ENCODE measurements at places on chromosomes 12 and 14.

DNA sequence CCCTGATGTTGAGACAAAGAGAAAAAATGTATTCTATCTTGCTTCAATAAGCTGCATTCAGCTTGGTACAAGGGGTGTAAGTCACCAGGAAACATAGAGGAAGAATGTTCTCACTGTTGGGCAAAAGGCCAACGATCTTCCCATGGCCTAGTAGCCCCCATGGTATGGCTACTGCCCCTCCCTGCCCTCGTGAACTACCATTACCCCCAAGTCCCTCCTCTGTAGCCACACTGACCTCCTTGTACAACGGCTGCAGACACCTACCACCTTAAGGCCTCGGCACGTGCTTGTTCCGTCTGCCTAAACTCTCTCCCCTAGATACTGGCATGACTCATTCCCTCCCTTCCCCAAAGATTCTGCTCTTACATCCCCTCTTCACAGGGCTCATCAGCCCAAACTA lies 81.9 kb upstream of the ANO2 start:
- no peak for DNase-seq

- no peak for DNase-seq
Observed at GRCh38 chr12:65882486-65882885, 58.2 kb downstream of the HMGA2 start.

DNA sequence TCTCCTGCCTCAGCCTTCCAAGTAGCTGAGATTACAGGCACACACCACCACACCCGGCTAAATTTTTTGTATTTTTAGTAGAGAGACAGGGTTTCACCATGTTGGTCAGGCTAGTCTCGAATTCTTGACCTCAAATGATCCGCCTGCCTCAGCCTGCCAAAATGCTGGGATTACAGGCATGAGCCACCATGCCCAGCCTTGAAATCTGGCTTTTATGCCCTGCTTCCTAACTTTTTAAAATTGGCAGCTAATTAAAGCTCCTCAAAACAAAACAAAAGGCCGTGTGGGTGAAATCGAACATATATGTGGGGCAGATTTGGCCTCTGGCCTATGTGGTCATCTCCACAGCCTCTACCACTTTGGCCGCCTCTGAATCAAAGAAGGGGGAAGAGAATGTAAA lies 37.9 kb downstream of the KCTD10 start:
- no peak for DNase-seq

GRCh38 chr12:42442311-42442759 lies 116.4 kb downstream of the PPHLN1 start:
- peak; percentile 78 for DNase-seq

DNA sequence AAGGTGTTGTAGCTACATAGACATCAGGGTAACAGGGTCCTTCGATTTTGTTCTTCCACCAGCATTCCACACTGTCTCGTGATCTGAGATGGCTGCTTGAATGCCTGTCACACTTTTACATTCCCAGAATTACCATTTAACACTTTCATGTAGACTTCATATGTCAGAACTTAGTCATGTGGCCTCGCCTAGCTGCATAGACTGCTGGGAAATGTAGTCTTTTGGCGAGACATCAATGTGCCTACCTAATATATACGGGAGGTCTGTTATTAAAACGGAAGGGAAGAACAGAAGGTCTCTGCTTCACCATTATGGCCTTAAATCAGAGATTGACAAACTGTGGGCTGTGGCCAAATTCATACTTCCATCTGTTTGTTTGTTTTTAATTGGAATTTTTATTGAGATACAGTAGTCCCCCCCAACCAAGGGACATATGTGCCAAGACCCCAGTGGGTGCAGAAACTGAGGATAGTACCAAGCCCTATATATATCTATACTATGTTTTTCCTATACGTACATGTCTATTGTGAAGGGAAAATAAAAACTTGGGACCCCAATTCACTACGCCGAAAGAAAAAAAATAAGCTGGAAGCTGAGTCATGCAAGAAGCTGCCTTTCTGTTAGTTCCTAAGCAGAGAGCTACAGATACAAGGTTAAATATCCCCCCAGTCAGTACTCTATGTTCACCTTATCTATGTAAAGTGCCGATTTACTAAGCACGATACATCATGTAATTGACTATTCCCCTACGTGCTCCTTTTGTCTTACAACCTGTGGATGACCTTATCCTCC lies 11.3 kb upstream of the HRK start:
- DNase-seq: no peak

GRCh38 chr14:94464290-94464689 lies 11.7 kb upstream of the SERPINA11 start:
- DNase-seq: no peak

- no peak for DNase-seq
Observed at GRCh38 chr14:56213306-56213705, 95.1 kb downstream of the PELI2 start.

- DNase-seq: no peak
Observed at GRCh38 chr14:78075033-78075432, 95.1 kb upstream of the NRXN3 start.

DNA sequence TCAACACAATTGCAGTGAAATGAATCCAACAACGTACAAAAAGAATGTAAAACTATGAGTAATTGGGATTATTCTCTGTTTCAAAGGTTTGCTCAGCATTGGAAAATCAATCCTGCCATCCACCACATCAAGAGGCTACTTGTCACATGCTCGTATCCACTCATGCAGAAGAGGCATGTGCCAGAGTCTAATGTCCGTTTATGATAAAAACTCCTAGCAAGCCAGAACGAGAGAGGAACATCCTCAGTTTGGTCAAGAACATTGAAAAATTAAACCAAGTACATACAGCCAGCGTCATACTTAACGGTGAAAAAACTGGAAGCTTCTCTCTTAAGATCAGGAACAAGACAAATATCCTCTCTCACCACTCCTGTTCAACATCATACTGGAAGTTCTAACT lies 563.9 kb upstream of the TMEM132C start:
- no peak for DNase-seq

- DNase-seq: peak; percentile 17
Observed at GRCh38 chr14:92443741-92444140, 69.8 kb upstream of the RIN3 start.

GRCh38 chr12:130687190-130687589 lies 28.9 kb downstream of the RIMBP2 start:
- DNase-seq: no peak

- no peak for DNase-seq
Observed at GRCh38 chr14:69375722-69376121, 22.4 kb downstream of the ERH start.

Data from Caco-2 (cell line).